ENCODE measurements at places on chromosomes 1 and 21.
A peak's percentile ranks its signal among the peaks of the same experiment; 100 is the strongest.

DNA sequence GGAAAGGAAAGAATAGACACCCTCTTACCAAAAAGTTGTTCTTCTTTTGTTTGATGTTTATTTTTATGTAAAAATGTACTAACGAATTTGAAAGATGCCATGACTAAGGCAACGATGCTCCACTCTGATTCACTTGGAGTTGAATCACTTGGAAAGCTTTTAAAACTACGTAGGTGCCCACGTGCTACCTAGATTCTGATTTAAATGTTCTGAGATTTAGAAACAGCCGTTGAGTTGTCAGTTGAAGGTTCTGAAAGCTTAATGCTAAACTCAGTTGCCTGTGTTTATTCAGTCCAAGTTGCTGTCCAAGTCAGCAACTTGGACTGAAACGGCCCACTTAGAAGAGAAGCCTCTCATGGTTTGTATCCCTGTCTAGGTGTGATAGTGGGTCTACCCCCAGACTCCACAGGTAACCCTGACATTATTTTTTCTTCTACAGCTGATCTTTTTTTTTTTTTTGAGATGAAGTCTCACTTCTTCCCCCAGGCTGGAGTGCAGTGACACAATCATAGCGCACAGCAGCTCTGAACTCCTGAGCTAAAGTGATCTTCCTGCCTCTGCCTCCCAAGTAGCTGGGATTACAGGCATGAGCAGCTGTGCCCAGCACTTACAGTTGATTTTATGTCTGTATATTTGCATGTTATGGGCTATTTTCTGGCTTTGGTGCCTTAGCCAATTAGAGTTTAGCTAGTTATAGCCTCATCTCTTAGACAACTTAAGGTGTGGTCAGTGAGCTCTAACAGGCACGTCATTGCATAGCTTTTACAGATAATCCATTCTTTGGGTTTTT lies 1.4 kb upstream of the VAMP4 start:
- DNase-seq = no peak

DNA sequence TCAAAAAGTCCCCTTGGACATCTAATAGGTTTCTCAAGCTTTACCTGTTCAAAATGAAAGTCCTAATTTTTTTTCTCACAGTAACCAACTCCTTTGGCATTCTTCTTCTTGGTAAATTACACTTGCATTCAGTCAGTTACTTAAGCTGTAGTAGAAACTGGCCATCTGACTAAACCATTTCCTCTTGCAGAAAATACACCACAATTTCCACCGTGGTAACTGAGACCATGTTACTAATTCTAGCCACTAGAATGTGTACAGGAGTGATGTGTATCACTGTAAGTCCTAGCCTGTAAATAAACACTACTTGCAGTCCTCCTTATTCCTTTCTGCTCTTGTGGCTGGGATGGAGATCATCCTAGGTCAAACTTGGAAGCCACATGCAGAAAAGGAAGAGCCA lies 965.4 kb upstream of the TMPRSS15 start:
- no peak for DNase-seq

- DNase-seq = no peak
Measured at GRCh38 chr1:77977989-77978292, 931 bp downstream of the FUBP1 start.

GRCh38 chr21:45510466-45510955 lies 31.7 kb downstream of the SLC19A1 start:
- DNase-seq = no peak

DNA sequence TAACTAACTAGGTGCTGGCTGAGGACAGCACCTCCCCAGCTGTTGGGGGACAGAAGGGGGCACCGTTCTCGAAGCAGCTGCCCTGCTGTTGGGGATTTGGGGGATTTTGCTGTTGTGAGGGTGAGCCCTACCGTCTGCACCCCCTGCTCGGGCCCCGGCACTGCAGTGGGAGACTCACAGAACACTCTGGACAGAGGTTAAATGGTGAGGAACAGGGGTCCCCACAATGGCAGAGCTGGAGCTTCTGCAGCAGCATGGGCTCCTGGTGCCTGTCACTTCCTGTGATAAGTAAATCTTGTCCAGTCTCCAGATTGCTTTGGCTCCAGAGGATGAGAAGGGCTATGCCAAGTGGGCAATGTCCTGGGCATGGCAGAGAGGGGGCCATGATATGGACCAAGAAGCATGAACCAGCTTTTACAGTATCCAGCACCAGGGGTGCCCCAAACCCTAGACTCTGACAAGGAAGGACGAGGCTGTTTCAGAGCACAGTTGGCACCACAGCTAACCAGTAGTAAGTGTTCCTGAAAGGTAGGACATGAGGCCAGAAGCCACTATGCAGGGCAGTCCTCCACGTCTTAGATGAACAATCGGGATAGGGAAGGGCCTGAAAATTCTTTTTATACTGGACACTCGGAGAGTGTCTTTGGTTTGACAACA lies 365.1 kb upstream of the VAMP3 start:
- DNase-seq = no peak

- DNase-seq = peak; percentile 64
Measured at GRCh38 chr21:17903029-17903806, 84.1 kb upstream of the C21orf91 start.

- peak; percentile 40 for DNase-seq
Measured at GRCh38 chr1:184563308-184563707, 176.5 kb downstream of the C1orf21 start.

DNA sequence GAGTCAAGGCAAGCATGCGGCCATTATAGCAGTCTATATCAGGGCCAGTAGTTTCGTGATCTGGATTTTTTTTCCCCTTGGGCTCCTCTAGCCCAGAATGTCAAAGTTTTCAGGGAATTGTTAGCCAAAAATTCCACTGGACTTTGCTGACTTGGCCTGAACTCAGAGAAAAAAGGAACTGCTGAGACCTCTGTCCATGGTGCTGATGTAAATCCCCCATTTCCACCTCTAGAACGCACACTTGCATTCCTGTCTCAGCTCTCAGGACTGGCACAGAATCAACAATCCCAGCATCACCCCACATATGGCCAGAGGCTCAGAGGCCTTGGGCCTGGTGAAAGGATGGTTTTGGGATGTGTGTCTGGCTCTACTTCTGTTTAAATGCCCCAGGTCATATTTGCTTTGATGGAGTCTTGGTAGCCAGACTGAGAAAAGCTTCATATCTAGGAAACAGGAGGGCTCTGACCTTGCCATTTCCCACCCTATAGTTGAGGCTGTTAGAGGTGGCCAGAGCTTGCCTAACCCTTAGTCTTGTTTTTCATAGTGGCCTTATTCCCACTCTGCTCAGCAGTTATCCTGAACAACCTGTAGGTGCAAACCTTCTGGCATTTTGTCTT lies 16.9 kb upstream of the EFCAB14 start:
- no peak for DNase-seq

- no peak for DNase-seq
Measured at GRCh38 chr1:98761219-98761865, 99.8 kb downstream of the SNX7 start.

DNA sequence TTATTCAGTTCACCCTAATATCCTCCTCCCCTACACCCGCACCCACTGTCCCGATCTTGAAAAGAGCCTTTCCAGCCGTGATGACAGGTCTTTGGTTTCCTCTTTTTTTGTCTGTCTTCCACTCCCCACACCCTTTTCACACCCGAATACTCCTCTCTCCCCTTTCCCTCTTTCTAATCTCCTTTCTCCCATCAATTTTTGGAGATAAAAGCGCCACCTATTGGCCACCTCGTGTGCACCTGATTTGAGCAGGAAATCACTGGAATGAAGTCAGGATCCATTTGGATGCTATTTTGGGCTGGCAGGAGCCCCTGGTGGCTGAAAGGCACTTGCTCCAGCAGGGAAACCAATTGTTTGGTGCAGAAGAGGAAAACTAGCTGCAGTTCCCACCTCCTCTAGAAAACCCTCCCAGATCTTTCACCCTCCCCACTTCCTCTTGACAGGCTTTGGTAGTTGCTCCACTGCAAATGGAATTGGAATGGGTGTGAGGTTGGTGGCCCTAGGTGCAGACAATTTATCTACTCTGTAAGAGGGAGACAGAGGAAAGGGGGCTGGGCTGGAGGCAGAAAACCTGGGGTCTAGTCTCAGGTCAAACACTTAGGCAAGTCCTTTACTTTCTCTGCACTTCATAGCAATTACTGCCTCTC lies 8.4 kb downstream of the FOXE3 start:
- peak; percentile 71 for DNase-seq

GRCh38 chr1:112794654-112795239 lies 79.6 kb upstream of the PPM1J start:
- no peak for DNase-seq

- no peak for DNase-seq
Measured at GRCh38 chr21:33643658-33644311, 1.5 kb downstream of the ITSN1 start.

- DNase-seq = no peak
Measured at GRCh38 chr1:5994713-5995621, 2.7 kb upstream of the NPHP4 start.

DNA sequence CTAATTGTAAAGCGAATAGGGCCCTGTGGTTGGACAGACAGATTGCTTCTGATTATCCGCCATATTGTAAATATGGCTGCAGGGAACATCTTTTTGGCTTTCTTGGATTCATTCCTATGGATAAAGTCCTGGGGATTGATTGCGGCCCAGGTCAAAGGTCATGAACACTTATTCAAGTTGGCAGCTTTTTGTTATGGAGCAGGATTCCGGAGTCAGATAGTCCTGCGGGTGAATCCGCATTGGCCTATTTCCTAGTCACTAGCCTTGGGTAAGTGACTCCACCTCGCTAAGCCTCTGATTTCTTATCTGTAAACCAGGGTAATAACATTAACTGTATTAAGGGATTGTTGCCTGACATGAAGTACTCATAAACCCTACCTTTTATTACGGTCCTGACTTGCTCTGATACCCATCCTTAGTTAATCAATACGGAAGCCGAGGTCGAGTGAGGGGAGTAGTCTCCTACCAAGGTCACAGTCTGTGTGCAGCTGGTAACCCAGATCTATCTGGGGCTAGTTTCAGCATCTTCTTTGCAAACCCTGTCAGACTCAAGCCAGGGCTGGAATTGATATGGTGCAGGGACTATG lies 31.7 kb downstream of the EDN2 start:
- no peak for DNase-seq

DNA sequence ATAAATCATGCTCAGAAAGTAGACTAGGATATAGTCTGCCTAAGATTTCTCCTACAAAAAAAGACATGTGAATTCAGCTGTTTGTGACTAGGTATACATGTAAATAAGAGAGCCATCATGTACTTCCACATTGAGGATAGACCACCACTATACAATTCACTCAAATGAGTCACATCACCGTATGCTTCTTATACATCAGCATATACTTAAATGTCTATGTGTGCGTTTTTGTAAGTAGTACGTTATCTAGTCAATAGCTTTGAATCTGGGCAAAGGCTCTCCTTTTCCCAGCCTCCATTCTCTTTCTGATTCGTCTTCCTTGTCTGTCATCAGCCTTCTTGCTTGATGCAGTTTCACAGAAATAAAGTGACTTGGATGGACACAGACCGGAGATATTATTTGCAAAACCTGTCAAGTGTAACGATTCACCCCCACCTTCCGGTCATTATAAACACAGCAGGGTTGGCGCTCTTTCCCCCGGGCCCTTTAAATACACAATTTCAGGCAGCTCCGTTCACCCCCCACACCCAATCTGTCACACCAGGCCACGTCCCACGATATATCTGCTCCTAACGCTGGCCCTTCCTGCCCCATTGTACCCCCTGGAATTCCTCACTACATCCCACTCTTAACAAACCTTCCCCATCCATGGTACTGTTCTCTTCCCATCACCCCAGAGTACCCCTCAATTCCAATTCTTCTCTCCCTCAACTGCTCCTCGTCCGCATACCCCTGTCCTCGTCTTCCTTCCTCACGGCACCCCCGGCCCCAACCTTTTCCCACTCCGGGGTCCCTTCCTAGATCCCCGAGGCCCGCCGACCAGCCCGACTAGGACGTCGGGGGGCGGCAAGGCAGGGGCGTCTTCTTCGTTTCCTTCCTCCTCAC lies 636 bp downstream of the VAMP4 start:
- DNase-seq = peak; percentile 37

DNA sequence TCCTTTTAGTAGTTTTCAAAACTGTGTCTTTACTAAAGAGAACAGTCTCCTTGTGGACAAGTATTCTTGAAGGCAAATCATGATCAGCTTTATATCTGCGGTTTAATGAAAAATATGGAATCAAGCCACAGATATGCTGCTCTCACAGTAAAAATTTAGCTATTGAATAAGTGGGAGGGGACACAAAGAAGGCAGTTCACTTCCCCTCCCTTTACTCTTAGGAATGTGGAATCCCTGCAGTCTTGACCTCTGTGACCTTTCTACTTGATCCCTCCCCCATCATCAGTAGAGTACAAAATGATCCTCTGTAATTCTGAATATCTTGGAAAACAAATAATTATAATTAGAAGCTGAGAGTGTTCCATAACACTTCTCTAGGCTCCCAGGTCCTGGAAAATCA lies 136.7 kb upstream of the HOOK1 start:
- DNase-seq = no peak

DNA sequence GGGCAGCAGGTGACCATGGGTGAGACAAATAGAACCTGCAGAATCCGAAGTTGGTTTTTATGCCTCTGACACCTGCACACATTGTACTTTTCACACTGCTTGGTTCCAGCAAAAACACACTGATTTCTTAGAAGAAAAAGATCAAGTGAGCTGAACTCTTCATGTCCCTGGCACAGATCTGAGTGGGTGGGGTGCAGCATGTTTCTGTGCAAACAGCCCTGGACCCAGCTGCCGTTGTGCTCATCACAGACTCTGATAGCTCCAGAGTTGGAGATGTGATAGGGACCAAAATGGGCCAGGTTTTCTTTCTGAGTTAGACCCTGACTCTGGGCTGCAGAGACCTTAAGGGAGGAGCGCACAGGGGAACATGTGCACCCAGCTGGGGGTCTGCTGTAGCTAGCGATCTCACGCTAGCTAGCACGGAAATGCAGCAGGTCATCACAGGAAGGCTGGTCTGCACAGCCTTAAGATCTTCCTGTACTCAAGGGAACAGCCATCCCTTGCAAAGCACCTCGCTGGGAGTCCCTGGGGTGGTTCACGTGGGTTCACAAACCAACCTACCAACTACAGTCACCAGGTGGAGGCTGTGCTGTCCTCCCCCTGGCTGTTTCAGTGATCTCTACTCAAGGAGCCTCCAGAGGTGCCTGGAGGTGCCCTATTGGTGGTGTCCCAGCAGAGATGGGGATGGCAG lies 291.1 kb downstream of the PTPRU start:
- no peak for DNase-seq

GRCh38 chr1:233158322-233158721 lies 137.2 kb downstream of the PCNX2 start:
- no peak for DNase-seq

- no peak for DNase-seq
Measured at GRCh38 chr1:226874579-226875425, 4.4 kb downstream of the PSEN2 start.

DNA sequence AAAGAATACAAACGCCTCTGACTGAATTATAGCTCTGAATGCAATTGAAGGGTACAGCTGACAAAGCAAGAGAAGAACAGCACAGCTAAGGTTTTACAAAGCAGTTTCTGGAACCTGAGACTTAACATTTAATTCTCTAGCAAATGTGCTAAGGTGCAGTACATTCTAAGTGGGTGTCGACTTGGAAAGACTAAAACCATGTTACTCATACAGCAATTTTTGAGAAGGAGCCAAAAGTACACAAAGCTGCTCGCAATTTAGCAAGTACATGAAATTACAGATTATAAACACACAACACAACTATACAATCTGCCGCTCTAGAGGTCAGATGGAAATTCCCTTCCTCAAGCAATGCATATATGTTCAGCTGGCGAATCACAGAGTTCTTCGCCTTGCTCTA lies 121.9 kb downstream of the TIAM1 start:
- peak; percentile 69 for DNase-seq

All from NCI-H1105 treated with DMSO at 0.1 percent for 48 hours (cell line).